ENCODE measurements at places on chromosomes 6 and 20. TPM values are rescaled to one million over a fixed set of nuclear protein-coding genes. Genes with fewer than 3 reads are reported as not detected.

GSTA2 gene
- total RNA-seq: not detected

DNA sequence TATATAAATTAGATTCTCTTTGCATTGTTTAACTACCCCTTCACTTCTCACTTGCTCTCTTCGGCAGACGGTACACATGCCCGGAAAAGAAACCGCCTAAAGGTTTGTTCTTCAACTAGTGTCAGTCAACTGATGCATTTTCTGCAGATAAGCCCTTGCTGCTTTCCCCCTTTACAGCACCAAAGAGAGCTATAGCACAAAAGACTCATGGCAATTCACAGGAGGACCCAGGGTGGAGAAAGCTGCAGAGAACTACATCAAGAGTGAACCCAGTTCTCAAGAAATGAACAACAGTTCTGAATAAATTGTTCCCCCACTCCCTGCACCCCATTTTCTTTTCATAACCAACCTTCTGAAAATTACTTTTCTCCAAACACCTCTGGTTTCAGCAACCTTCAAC, 8.9 kb downstream of the CD164 start:
- DNase-seq: no peak

- no peak for DNase-seq
Measured at GRCh38 chr6:158825951-158826306, 6.8 kb upstream of the EZR start.

- DNase-seq: no peak
Measured at GRCh38 chr6:35508027-35508426, 4.7 kb downstream of the TULP1 start.

DNA sequence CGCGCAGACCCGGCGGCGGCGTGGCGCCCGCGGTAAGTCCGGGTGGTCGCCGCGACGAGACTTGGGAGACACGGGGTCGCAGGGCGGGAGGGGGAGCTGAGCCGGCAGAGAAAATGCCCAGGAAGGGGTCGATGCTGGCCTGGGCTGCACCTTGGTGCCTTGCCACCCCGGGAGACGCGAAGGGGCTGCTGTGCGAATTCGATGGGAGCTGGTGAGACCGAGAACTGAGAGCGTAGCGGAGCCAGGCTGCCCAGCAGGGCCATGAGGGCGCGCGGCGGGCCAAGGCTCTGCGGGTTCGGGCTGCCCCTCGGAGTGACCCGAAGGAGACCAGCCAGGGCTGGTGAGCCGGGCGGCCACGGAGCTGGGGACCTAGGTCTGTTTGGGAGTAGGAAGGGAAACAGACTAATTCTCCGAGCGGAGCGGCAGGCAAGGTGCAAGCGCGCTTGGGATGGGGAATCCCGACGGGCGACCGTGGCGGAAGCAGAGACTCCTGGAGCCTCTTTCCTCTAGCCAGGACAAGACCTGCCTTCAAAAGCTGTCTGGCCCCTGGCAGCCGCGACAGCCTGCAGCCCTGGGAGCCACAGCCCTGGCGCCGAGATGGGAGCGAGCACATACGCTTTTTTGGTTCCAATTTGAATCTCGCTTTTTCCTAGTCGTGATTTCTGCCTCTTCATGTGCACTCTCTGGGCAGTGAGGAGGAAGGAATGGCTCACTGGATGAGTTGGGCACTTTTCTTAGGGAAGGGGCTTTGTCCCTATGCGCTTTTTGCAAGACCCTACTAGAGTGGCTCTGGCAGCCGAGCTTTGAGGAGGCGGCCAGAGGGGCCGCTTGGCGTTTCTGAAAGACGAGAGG, 691 bp downstream of the SYNDIG1 start:
- DNase-seq: no peak

DNA sequence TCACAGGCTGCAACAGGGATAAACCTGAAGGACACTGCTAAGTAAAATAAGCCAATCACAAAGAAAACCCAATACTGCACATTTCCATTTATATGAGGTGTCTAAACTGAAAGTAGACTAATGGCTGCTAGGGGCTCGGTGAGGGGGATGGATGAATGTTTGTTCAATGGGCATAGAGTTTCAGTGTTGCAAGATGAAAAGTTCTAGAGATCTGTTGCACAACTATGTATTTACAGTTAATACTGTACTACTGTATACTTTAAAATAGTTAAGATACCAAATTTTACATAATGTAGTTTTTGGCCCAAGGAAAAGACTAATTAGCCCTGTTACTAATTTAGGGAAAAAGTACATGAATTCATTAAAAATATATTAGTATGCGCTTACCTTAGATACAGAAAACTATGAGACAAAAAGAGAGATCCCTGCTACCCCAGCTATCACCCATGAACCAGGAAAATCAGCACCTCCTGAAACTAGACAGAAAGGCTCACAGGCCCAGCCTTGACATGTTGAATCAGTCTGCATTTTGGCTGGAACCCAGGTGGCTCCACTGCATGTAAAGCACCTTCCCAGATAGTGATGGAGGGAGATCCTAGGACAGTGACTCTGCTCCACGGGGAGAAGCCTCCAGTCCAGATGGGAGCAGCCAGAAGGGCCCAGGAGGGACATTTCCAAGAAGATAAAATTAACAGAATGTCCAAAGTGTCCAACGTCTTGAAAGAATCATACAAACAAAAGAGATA, 16.1 kb downstream of the HLA-F start:
- DNase-seq: no peak

All from left cardiac atrium (tissue), 4 donors.